ENCODE measurements at places on chromosomes 3 and 15.

DNA sequence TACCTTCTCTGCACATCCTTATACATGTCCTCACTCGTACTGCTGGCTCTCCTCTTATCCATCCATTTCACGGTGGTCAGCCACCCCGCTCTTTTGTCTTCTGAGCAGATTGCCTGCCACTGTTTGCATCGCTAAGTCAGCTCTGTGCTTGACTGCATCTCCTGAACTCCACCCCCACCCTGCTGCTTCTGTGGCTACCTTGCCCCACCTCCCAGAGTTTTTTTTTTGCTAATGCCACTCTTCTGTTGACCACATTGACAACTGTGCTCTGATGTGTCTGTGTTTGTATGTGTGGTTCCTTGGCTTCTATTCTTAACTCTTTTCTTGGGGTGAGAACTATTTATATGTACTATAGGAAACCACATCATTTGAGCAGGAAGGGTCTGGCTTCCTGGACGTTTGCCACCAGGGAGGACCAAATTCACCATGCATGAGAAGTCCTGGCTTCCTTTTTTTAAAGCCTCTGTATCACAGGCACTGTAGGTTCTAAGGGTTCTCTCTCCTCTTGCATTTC, 12.8 kb upstream of the MTMR10 start:
- peak; percentile 88 for DNase-seq

GRCh38 chr3:177889161-177889560, 647.1 kb upstream of the KCNMB2 start:
- DNase-seq = no peak

DNA sequence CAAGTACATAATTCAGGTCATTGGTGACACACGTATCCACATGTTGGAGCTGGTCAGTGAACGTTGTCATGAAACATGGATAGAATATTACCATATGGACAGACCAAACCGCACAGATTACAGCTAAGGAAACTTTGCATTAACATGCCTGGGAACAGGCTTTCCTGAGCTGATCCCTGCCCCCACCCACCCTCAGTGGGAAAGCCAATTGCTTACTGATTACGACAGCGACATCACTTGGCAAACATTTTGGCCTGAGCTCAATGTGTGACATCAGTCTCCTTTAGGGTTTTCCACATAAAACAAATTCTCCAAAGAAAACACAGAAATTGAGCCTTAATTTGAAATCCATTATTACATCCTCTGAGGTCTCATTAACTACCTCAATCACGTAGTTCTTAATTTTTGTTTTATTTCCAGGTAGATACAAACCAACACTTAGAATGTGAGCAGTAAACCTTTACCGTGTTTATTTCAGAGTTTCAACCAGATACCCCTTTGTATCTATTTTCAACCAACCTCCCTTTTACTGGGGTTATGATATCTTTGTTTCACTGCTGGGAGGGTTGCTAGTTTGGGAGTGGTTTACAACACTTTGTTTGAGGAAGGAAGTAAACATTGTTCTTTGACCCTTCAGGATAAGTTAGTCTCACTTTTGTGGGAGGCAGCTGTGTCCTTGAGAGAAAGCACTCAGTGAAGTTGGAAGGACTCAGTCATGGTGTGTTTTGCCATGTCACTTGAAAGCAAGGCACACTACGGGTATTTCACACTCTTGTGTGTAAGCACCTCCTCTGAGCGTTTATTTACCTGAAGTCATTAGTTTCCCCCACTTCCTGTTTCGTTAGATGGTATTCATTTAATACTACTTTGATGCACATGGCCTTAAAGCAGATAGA, 103.1 kb downstream of the CMSS1 start:
- DNase-seq = peak; percentile 66

- no peak for DNase-seq
Measured at GRCh38 chr3:30263238-30263924, 343.0 kb upstream of the TGFBR2 start.

GRCh38 chr3:156530980-156531379, 23.9 kb downstream of the SSR3 start:
- no peak for DNase-seq

- no peak for DNase-seq
Measured at GRCh38 chr15:71273731-71274447, 158.6 kb downstream of the THSD4 start.

- no peak for DNase-seq
Measured at GRCh38 chr3:169992781-169993180, 26.2 kb downstream of the SEC62 start.

DNA sequence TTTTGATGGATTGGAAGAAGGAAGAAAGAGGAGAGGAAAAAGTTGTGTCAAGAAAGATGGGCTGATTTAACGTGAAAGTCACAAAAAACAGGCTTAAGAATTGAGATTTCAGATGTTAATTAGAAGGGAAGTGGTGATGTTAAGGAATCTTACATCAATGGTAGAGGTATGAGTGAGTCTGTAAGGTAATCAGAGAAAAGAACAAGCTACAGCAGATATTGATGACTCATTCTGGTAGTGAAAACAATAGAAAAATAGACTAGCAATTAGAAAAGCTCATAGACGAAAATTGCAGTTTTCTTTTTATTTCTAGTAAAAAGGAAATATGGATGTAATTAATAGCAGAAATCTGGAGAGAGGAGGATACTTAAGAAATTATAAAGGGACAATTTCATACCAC, 559.6 kb downstream of the MCTP2 start:
- peak; percentile 14 for DNase-seq

GRCh38 chr3:150899141-150899540, 6.1 kb downstream of the MINDY4B start:
- no peak for DNase-seq

- peak; percentile 64 for DNase-seq
Measured at GRCh38 chr3:14949126-14949525, 1.7 kb downstream of the NR2C2 start.

GRCh38 chr15:99720533-99720932, 12.7 kb downstream of the LYSMD4 start:
- DNase-seq = no peak

- DNase-seq = no peak
Measured at GRCh38 chr3:107432013-107432515, 54.8 kb downstream of the CCDC54 start.

- no peak for DNase-seq
Measured at GRCh38 chr3:78048698-78049097, 1008.8 kb downstream of the ROBO2 start.

DNA sequence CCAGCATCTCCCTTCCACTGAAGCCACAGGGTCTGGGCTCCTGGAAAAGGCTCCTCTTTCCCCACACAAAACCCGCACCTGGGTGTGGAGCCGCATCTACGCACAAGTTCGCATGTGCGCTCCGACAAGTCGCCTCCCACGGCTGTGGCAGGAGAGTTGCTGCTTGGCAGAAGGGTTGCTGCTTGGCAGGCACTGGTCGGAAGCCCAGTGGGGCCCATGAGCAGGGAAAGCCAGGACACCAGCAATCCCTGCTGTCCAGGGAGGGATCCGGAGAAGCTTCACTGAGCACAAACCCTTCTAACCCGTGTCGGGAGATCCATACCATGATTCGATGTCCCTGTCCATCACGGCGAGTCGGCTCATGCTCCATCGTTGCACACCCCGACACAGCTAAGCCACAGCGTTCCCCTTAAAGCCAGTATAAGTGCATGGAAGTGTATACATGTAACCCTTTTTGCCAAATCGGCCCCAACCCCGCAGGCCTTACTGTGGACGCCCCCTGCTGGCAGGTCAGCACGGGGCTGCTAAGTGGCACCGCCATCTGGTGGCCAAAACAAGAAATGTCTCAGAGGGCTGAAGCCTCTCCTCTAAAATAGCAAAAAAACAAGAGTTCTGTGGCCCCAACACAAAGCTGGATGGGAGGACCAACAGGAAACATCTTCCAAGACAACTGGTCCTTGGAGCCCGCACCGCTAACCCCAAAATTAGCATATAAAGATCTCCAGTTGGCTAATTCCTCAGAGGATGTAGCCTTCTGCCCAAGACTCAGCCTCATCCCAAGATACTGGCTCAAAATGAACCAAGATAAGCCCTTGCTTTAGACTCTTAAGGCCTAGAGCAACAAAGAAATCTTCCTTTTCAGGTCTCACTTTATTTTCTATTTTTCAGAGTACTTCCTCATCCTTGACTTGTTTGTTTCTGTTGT, 8.3 kb downstream of the ANKRD63 start:
- DNase-seq = peak; percentile 82

GRCh38 chr15:72113347-72114031, 4.5 kb downstream of the MYO9A start:
- no peak for DNase-seq

GRCh38 chr3:124269619-124270018, 277.7 kb upstream of the ROPN1 start:
- no peak for DNase-seq

- no peak for DNase-seq
Measured at GRCh38 chr3:94064243-94064860, 1.5 kb downstream of the NSUN3 start.

DNA sequence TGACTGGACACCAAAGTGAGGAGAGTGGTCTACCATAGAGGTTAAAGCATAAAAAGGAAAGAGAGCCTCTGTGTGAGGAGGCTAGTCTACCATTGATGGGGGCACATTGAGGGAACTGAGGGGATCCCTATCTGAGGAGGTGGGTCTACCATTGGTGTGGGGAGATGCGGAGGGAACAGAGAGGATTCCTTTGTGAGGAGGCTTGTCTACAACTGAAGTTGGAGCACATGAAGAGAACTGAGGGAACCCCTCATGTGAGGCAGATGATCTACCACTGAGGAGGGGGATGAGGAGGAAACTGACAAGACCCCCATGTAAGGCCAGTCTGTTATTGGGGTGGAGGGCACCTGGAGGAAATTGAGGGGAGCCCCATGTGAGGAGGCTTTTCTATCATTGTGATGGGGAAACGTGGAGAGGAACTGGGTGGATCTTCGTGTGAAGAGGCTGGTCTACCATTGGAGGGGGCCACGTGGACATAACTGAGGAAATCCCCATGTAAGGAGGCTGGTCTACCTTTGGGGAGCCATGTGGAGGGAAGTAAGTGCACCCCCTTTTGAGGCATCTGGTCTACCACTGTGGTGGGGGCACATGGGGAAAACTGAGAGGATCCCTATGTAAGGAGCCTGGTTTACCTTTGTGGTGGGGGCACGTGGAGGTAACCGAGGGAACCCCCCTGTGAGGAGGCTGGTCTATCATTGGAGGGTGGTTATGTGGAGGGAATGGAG, 160.1 kb downstream of the FBLN2 start:
- no peak for DNase-seq

DNA sequence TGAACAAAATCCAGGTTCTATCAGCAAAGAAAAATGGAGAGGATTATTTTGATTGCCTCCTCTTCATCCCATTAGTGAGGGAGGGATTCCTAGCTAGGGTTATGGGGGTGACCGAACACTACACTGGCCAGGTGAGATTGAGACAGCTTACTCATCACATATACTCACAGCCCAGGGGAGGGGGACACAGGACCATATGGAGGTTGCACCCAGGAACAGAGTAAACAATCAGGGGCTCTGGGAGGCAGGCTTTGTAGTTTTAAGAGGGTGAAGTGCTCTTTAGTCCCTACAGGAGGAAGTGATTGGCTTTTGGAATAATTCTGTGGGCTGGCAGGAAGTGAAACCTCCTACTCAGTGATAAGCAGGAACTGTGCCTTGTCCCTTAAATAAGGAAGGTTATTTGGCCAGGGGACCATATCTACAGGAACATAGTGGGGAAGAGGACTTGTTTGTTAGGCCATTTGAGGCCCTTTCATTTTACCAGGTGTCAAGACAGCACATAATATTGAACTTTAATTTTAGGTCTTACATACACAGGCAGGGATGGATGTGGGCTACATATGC, 17.5 kb upstream of the KCTD6 start:
- no peak for DNase-seq

DNA sequence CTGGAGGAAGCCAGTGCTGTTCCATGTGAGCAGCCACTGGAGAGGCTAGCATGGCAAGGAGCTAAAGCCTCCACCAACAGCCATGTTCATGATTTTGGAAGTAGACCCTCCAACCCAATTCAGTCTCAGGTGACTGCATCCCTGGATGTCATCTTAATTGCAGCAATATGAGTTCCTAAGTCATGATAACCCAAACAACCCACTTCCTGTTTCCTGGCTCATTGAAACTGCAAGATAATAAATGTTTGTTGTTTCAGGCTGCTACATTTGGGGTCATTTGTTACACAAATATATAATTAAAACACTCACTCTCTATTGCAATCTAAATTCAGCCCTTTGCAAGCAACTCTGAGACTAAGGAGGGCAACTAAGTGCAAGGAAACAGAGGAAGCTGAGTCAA, 62.4 kb upstream of the SLC24A5 start:
- peak; percentile 12 for DNase-seq

DNA sequence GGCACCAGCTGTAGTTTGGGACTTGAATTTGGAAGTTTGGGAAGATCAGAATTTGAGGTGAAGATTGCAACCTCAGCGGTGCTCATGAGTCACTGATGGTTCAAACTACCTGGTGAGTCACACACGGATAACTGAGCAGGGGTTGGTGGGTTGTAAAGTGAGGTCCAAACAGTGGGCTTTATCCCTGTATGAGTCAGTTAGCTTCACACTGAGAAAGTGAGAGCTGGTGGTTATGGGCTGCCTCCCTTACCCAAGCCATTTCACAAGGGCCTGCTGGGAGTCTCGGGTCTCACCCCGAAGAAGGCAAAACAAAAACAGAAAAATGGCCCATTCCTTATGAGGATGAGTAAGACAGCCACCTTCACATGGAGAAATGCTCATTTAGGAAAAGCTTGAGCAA, 77.0 kb downstream of the ITGA11 start:
- no peak for DNase-seq

DNA sequence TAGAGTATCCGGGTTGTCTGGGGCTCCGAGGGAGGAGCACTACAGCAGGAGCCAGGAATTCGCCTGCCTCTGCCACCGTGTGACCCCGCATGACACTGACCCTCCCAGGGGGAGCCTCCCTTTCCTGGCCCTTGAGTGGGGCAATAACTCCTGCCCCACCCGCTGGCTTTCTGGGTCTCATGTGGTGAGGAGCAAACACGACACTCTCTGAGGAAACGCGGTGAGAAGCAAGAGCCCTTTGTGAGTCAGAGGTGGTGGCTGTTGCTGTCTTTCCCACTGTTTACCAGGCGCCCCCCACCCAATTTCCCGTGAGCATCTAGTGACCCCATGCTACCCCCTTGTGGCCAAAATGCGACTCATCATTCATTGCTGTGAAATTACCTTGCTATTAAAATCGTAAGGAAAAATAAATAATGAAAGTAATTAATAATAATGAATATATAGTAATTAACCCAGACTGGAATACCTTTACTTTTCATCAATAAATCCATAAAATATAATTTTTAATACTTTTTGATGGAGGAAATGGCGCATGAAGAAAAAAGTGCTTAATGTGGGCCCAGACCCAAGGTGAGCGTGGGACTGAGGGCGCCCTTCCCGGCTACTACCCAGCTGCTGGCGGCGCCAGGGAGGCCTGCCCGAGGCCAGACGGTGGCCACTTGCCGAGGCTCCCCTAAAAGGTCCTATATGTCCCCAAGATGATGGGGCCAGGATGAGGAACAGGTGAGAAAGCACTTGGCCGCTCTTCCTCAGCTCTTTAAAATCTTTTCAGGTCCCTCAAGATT, 29.3 kb downstream of the CCNL1 start:
- DNase-seq = peak; percentile 61
